Activated naive CD4-positive, alpha-beta T cell (primary cell): ENCODE measurements at places on chromosomes 1 and 21.

DNA sequence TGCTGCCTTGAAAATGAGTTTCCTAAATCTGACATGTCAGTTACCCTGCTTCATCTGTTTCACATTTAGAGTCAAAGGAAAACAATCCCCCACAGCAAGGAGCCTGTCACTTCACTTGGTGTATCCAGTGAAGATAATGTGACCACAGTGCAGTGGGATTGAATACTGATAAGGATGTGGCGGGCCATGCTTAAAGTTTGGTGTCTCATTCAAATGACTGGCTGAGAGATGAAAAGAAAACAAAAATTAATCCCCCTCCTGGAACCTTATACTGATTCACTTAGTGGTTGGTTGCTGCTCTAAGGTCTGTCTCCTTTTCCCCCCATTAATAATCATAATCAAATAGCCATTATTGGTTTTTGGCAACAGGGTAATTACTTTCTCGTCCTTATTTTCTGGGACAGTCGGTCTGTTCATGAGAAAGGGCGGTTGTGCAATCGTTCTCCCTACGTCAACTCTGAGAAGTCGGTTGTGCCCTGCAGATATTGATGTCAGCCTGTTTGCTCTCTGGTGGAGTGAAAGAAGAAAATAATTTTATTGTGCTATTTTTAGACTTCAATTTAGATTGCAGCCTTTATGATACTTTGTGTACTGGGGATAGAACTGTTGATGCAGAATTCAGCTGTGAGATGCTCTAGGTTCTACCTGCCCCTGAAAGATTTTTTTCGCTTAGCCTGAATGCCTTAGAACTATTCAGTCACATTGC is 360.2 kb downstream of the DISC1 start:
- no peak for DNase-seq

DNA sequence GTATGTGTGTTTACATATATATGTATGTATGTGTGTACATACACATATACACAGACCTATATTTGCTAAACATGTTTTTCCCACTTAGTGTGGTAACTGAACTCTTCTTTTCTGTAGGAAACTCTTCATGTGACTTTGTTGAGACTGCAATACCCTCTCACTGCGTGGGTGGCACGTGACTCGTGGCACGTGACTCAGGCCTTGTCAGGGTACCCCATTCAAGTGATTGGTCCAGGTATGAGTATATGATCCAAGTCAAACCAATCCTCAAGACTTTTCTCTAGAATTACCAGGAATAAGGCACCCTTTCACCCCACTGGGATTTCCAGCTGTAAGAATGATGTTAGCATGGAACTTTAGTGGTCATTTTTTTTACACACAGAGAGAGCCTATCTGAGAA is 149.2 kb upstream of the KCNK2 start:
- no peak for DNase-seq

GRCh38 chr1:164991763-164992314 is 364.7 kb downstream of the LMX1A start:
- no peak for DNase-seq

GRCh38 chr1:53057127-53057526 is 4.9 kb upstream of the PODN start:
- DNase-seq = no peak

DNA sequence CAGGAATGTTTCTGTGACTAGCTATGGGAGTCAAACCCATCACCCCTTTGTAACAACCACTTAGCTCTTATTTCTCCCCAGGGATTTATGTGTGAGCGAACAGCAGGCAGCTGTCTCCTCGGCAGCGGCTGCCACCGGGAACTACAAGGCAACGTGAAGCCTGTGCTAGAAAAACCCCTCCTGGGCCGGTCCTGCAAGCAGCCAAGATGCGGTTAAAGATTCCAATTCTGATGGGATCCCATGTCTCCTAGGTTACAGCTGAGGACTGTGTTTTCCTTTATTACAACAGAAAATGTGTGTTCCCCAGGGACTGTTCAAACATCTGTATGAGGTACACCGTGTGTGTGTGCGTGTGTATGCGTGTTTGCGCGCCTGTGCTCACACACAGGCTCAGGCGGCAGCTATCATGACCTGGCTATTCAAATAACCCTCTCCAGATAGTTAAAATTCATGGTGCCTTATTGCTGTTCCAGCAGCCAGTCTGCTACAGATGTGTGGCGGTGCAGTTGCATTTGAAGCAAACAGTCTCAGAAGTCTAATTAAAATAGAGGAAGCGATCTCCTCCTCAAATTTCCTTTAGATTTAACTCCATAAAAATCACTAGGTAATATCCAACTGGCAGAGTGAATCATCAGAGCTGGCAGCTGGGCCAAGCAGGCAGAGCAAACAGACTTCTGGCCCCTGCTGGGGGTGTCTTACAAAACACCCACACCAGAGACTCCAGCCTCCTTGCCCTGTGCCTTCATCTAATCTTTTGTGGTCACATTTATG is 68.0 kb downstream of the LMX1A start:
- DNase-seq = no peak

- DNase-seq = no peak
Observed at GRCh38 chr1:115652236-115652788, 10.5 kb downstream of the VANGL1 start.

DNA sequence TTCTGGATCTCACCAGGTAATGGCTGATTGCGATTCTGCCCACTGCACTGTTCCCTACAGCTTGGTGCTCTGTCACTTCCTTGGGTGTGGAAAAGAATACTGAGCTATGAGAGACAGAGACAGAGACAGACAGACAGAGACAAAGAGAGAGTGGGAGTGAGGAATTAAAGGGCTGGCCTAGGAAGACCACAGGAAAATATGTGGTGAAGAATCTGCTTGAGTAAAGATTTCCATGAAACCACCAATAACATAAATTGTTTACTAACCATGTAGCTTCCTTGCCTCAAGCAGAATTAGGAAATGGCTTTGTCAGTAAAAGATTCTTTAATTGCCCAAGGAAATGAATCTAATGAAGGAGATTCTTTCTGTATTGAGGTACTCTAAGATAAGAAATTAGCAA is 54.4 kb downstream of the MPZL1 start:
- no peak for DNase-seq

DNA sequence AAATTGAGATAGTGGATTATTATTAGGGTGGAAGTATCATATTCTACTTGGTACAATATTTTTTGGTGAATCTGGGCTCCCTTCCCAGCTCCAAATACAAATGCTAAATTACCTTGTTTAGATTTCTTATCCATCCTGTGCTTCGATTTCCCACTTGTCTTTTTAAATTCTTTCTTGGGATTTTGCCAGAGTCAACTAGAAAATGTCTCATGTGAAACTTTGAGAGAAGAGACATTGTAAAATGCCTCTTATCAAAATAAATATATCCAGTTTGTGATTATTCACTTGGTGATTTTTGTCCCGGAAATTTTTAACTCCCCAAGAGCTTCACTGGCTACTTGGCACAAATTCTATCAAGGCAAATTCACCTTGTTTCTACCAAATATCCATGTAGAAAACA is 202.0 kb downstream of the FMN2 start:
- DNase-seq = no peak

DNA sequence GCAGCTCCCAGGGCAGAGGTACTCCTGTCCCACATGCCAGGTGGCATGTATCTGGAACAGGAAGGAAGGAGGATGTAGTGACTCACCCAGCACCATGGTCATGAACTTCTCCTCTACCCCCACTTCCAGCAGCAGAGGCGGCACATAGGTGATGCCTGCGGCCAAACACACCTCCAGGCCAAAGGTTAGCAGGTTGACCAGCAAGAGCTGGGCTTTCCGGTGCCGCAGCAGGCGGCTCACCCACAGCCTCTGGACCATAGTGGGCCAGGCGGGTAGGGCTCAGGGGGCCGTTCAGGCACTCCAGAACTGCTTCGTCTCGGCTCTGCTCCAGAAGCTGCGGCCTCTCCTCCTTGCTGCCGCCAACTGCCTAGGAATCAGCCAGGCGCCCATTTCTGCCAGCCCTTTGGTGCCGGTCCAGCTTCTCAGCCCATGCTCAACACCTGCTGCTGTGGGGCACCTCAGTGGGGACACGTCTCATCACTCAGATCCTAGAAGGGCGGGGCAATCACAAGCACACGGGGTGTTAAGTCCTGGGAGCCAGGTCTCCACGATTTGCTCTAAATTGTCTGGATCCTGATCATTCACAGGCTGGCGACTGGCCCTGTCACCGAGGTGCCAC is 15.8 kb downstream of the SLC45A3 start:
- no peak for DNase-seq

GRCh38 chr1:27536767-27537166 is 46.8 kb upstream of the WASF2 start:
- no peak for DNase-seq

- no peak for DNase-seq
Observed at GRCh38 chr1:97461782-97462181, 459.1 kb downstream of the DPYD start.

- DNase-seq = no peak
Observed at GRCh38 chr1:30194741-30195423, 528.5 kb downstream of the MATN1 start.

DNA sequence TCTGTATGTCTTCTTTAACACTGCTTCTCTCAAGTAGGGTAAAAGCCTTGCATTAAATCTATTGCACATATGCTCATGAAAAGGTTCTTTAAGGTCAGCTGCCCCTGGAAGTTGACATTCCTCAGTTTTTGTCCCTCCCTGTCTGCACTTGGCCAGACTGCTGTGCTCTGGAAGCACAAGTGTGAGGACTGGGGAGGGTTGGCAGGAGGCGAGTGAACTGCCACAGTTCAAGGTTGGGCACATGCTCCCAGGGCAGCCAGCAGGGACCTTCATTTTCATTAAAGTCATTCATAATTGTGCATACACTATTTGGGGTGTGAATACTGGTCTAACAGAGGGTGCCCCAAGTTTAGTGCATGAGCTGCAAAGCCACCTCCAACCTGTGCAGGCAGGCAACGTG is 10.9 kb upstream of the THEM5 start:
- no peak for DNase-seq

GRCh38 chr1:19257178-19257914 is 5.7 kb downstream of the MRTO4 start:
- no peak for DNase-seq

DNA sequence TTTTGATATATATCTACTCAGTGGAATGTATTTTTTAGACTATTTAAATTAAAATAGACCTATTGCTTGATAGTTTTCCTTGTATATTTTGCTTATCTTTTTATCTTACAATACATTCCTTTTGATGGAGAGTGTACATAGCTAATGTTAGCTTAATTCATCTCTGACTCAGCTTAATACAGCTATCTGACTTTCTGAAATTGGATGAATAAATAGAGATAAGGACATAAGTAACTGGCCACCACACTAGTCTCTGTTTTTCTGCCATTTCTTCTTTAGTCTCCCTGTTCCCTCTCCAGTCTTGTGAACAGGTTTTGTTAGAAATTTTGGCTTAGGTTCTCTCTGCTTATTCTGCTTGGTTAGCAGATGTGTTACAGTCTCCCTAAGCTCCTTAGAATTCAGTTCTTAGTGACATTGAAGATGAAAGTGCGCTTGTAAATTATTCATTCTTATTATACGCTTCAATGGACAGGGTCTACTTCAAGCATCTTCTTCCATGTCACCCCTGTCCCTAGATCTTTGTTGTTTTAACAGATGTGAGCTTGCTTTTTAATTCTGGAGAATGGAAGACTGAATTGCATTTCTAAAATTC is 59.6 kb downstream of the XPR1 start:
- no peak for DNase-seq

DNA sequence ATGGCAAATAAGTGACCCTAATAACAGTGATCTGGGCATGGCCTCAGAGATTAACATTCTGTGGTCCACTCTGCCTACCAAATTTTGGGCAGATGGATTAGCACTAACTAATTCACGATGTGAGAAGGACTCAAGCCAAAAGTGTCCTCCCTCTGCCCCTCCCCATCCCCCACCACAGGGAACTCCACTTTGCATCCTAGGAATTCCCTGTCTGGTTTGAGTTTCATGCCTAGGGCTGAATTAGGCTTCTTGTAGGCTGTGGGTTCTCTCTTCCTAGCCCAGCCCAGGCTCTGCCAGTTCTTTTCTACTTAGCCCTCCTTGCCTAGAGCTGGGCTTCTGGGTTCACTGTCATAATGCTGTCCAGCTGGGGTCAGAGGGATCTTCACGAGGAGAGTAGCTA is 64.1 kb downstream of the ATP2B4 start:
- no peak for DNase-seq

DNA sequence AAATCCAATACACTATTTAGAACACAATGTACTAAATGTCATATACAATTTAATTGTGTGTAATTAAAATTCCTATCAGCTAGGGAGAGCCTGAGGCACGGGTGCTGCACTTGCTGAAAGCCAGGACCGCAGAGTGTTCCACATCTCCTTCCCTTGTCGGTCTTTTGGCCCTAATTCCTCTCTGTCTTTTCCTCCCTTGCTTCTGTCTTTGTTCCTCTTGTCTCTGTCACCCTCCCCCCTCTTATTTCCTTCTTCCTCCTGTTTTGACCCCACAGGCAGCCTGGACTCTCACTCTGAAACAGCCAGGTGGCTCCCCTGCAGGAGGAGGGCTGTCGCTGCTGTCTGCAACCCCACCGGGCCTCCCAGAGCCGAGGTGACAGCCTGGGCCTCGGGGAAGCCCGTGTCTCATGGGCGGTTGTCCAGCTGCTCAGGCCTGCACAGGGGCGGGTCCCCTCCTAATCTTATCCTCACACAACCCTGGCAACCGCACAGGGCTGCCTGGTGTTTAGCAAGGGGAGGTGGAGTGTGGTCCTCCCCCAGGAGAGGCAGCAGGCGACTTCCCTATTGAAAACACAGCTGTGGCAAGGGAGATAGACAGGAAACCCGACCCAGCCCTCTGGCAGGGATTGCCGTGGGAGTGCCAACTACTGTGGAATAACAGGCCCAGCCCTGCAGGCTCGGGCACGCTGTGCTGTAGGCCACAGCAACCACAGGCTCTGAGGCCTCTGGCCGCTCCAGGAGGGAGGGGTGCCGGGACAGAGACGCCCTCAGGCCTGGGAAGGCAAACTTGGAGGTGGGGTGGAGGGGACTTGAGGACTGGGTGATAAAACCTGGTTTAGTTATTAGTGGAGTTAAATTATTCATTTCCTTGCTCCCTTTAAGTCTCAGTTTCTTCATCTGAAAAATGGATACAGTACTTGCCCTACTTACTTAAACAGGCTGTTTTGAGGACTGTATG is 68.8 kb upstream of the WDR26 start:
- no peak for DNase-seq

DNA sequence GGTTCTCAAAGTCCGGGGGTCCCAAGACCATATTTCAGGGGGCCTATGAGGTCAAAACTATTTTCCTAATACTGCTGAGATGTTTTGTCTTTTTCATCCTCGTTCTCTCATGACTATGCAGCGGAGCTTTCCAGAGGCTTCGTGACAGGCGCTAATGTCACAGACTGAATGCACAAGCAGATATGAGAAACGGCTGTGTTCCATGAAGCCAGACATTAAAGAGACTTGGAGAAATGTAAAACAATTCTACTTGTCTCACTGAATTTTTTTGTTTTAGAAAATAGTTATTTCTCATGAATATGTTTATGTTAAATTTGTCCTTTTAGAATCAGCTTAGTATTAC is 10.3 kb downstream of the PIGP start:
- no peak for DNase-seq

GRCh38 chr1:35426097-35426586 is 131.1 kb downstream of the KIAA0319L start:
- no peak for DNase-seq
